ENCODE measurements at places on chromosomes 7 and 10. TPM values are rescaled to one million over a fixed set of nuclear protein-coding genes. Genes with fewer than 3 reads are reported as not detected.

GRCh38 chr10:26407406-26407969 lies 30.7 kb upstream of the APBB1IP start:
- DNase-seq, result peak; percentile 66

- no peak for DNase-seq
These were observed 1024.9 kb downstream of the REEP3 start for GRCh38 chr10:64546073-64546472.

DNA sequence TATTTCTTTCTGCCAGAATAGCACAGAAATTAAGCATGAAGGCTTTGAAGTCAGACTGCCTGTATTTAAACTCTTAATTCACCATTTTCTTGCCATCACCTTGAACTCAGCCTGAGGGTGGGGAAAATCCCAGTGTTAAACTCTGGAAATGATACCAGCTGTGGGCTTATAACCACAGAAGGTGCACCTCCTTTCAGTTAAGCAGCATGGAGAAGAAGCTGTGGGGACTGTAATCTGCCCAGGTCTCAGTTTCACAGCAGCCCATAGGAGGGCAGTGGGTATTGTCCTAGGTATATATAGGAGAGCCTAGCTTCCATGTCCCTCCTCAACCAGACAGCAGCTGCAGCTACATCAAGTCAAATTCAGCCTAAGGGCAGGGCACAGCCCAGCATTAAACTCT lies 241.6 kb downstream of the HPSE2 start:
- no peak for DNase-seq

GRCh38 chr7:37421861-37422500 lies 26.7 kb downstream of the ELMO1 start:
- DNase-seq, result no peak

- no peak for DNase-seq
These were observed 38.9 kb upstream of the TOMM7 start for GRCh38 chr7:22861576-22861975.

DNA sequence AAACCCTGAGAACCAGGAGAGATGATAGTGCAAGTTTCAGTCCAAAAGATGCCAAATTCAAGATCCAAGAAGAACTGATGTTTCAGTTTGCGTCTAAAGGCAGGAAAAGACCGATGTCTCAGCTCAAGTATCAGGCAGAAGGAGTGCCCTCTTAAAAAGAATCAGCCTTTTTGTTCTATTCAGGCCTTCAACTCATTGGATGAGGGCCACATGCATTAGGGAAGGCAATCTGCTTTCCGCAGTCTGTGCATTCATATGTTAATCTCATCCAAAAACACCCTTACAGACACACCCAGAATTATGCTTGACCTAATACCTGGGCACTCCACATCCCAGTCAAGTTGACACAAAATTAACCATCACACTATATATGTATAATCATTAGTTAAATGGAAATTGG lies 45.2 kb downstream of the DNAJB9 start:
- DNase-seq, result no peak

DNA sequence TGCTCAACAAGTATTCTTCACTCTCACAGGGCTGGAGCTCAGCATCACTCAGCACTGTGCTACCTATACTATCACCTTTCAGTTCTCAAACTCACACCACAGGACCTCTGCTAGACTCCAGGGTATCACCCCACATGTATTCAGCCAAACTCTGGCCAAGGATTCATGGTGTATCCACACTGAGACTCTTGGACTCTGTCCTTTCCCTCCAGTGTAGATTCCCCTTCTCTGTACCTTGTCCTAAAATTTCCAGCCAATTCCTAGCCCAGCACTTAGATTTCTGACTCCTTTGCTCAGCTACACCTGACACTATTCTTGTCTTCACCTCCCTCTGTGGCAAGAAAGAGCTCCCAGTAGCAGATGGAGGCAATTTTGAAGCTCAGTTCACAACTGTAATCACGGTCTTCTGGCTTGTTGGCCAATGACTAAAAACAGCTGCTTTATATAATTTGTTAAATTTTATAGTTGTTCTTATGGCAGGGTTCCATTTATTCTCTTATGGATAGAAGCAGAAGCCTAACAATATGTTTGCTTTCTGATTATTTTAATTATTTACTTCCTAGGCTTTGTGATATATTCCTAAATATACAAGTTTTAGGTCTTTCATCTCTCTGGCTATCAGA lies 258.8 kb downstream of the THSD7A start:
- no peak for DNase-seq

DNA sequence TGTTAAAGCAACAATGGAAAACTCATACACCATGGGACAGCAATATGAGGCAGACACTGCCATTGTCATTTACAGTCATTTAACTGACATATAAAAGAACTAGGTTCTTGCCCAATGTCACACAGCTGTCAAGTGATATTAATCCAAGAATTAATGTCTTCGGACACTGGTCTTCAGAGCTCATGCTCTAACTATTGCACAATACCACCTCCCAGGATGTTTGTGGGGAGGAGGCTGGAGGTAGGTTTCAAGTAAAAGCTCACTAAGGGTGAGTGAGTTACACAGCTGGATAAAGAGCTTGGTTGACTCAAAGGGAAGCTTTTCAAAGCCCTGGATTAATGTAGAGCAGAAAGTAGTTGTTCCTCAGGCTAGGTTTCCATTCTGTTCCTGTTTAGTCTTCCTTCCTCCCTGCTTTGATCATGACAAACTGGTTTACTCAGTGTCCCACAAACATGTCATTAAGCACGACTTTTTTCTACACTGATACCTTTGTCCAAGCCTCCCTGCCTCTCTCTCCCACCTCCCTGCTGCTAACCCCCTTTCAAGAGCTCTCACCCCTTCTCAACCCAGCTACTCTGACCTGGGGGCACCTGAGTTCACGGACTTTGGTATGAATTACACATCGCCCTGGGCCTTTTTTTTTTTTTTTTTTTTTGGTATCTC lies 987 bp upstream of the EXOC6 start:
- DNase-seq, result no peak

GRCh38 chr7:151856098-151856497 lies 20.8 kb downstream of the PRKAG2 start:
- no peak for DNase-seq

DNA sequence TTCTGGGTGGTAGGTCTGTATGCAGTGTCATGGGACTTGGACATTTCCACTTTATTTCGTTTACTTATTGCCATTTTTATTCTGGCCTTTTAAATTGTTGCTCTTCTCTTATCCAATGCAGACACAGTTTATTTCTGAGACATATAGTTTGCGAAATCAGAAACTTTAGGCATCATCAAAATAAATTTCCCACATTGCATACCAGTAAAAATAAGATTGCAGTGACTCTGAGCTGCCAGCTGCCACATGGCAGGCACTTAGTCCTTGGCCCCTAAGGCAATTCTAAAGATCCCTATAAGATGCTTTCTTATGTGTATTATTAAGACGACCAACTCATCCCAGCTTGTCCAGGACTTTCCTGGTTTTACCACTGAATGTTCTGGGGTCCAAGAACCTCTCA lies 81.8 kb upstream of the ANKRD1 start:
- no peak for DNase-seq

GRCh38 chr10:107317592-107317991 lies 153.1 kb upstream of the SORCS1 start:
- DNase-seq, result no peak

DNA sequence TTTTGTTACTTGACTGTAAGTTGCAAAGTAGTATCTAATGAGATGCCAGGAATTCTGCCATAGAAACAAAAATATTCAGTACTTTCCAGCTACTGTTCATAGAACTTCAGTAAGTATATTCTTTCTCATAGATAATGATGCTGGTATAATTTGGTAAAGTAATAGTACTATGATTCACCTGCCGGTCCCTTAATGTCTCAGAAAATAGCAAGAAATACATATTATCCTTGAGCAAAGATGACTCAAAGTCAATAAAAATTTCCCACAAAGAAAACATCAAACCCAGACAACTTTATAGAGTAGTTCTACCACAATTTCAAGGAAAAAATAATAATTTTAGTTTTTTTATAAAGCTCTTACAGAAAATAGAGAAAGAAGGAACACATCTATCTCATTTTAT lies 105.4 kb downstream of the EPDR1 start:
- no peak for DNase-seq

DNA sequence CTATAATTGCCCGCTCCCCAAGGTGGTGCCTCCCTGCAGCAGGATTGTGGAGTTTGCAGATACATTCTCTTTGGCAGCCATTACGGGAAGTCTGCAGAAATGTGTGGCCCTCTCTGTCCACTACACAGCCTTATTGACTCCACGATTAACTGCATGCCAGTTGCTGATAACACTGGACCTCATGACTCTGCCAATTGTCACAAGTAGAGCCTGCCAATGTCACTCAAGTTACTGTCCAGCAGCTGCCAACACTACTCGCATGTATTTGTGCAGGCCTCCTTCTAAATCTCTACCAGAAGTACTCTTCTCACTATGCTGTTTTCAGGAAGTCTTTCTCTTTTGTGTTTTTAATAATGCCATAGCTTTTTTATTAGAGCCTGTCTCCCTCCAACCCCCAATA lies 128.8 kb downstream of the PPP1R3A start:
- no peak for DNase-seq

DNA sequence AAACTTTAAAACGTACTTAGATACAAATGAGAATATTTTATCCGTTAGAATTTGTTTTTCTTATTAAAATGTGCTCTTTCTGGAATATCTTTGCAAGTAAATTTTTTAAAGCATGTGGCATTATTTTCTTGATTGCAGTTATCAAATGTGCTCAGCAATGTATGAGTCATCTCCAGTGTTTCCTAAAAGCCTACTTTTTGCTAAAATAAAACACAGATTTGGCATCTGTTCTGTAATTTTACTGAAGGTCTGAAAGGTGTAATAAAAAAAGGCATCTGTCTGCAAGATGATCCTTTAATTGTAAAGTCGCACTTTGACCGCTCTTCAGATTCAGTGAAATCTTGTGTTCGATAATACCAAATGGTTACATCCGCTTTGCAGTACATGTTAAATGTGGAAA lies 3.4 kb downstream of the GNAT3 start:
- no peak for DNase-seq

DNA sequence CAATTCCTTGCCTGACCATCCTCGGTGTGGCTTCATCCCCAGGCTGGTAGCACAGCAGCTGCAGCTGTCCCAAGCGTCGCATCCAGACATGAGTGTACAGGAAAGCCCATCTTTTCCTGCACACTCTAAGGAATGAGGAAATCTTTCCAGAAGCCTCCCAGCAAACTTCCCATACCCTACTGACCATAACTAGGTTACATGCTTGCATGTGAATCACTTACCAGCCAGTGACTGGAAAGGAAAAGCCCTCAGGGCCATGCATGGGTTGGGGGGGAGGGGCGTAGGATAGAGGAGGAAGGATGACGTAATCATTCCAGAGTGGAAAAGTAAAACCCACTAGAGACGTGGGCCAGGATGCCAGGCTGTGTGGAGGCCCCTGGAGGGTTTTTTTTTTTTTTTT lies 18.9 kb upstream of the ZNF212 start:
- DNase-seq, result no peak

The LIPK gene
- not detected for total RNA-seq

The PSMA2 gene
- 117 TPM for total RNA-seq

The C7orf57 gene
- 0.43 TPM for total RNA-seq

The ZMIZ2 gene
- total RNA-seq, result 10.5 TPM

The LIPM gene
- total RNA-seq, result not detected

The KCNH2 gene
- total RNA-seq, result 8.4 TPM

The OR2F1 gene
- not detected for total RNA-seq

The COBL gene
- total RNA-seq, result 17.9 TPM

The HABP2 gene
- total RNA-seq, result 109 TPM
